ENCODE measurements at places on chromosomes 5 and 9. TPM values are rescaled to one million over a fixed set of nuclear protein-coding genes. Genes with fewer than 3 reads are reported as not detected.

DPYSL3 gene
- 42.4 TPM for total RNA-seq

PCDHAC1 gene
- total RNA-seq, result 0.07 TPM

IFNA13 gene
- total RNA-seq, result not detected

STK32A gene
- 2.9 TPM for total RNA-seq

QRFP gene
- total RNA-seq, result not detected

ANKRD20A1 gene
- 0.08 TPM for total RNA-seq

ZNF608 gene
- total RNA-seq, result 50.2 TPM

ITGA2 gene
- 62.0 TPM for total RNA-seq

PCDHA13 gene
- not detected for total RNA-seq

ECSCR gene
- not detected for total RNA-seq

Data from kidney epithelial cell (primary cell).